ENCODE measurements at places on chromosomes 2 and 18.

GRCh38 chr18:839224-840022, 27.4 kb upstream of the YES1 start:
- DNase-seq: peak; percentile 62

DNA sequence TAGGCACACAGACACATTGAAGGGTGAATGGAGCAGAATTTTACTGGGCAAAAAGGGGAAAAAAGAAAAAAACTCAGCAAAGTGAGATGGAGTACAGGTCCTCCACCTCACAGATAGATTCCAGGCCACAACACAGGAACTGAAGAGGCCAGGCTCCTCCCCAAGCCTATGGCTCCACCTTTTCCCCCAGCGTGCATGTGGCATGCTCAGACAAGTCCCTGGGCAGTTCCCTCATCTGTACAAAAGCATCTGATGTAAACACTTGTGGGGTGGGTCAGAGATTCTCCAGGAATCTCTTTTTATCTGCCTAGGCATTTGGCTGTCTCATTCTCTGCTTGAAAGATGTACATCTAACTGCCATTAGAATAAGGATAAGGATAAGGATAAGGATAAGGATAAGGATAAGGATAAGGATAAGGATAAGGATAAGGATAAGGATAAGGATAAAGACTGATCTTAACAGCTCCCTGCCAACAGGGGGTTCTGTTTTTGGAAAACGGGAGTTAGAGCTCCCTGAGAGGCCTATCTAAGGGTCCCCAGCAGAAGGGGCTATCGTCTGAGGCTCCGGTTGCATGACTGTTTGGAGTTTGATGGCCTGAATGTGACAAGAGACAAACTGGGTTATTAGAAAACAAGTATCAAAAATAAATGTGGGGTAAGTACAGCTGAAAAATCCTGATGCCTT, 17.2 kb upstream of the ASXL3 start:
- no peak for DNase-seq

- no peak for DNase-seq
Measured at GRCh38 chr2:125398738-125399524, 1257.0 kb upstream of the GYPC start.

- DNase-seq: no peak
Measured at GRCh38 chr2:52668724-52669123, 1098.9 kb upstream of the CHAC2 start.

- no peak for DNase-seq
Measured at GRCh38 chr2:31333046-31333445, 81.5 kb downstream of the XDH start.

- no peak for DNase-seq
Measured at GRCh38 chr18:3319894-3320454, 58.0 kb downstream of the MYL12B start.

- no peak for DNase-seq
Measured at GRCh38 chr2:45684756-45685155, 33.3 kb downstream of the PRKCE start.

DNA sequence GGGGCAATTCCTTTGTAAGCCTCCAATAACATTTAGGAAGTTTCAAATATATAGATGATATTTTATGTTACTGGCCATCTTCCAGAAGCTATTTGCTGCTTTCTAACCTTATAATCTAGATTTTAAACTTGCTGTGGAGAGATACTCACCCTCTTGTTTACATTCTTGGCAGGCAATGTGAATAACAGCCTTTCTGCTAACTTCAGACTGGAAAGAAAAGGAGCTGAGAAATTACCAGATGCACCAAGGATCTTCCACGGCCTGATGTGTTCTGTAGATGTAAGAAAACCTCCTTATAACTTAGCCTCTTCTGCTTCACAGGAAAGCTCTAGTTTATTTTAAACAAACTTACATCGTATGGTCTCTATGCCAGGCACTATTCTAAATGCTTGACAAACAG, 16.7 kb downstream of the REG1B start:
- DNase-seq: no peak

- no peak for DNase-seq
Measured at GRCh38 chr2:102783506-102784183, 21.8 kb downstream of the TMEM182 start.

GRCh38 chr2:234606896-234607295, 110.0 kb upstream of the ARL4C start:
- DNase-seq: no peak

DNA sequence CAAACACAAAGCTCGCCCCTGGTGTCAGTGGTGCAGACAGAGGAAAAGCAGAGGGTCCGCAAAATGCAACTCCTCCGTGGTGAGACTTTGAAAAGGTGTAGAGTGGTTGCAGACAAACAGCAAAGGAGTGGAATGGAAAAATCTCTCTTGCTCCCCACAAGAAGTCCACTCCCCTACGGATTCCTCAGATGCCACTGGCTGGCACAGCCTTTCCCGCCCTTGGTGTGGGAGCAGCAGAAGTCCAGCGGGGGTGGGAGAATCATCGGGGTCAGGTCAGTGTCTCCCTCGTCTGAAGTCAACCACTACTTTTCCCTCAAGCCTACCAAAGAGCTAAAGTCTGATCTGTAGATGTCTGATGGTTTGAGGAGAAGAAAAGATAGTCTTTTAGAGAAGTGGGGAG, 22.3 kb upstream of the B3GNT7 start:
- DNase-seq: no peak

DNA sequence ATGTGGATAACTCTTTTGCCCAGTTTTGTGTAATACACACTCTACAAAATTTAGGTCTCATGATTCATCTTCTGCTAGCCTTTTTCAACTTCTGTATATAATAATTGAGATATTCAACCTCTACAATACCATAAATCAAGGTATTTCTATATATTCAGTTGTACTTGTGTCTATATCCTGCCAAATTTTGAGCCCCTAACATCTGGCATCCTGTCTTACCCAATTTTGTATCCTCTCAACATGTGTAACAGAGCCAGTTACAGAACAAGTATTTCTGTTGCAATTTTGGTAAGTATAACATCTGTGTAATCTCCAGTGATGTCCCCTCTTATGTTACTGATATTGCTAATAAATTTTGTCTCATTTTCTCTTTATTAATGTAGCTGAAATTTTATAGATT, 145.8 kb downstream of the TRIB2 start:
- no peak for DNase-seq

- no peak for DNase-seq
Measured at GRCh38 chr2:239870276-239870675, 154.9 kb downstream of the NDUFA10 start.

GRCh38 chr18:67478249-67478648, 38.3 kb downstream of the DSEL start:
- DNase-seq: no peak

GRCh38 chr2:133124446-133124845, 443.8 kb downstream of the NCKAP5 start:
- DNase-seq: no peak

DNA sequence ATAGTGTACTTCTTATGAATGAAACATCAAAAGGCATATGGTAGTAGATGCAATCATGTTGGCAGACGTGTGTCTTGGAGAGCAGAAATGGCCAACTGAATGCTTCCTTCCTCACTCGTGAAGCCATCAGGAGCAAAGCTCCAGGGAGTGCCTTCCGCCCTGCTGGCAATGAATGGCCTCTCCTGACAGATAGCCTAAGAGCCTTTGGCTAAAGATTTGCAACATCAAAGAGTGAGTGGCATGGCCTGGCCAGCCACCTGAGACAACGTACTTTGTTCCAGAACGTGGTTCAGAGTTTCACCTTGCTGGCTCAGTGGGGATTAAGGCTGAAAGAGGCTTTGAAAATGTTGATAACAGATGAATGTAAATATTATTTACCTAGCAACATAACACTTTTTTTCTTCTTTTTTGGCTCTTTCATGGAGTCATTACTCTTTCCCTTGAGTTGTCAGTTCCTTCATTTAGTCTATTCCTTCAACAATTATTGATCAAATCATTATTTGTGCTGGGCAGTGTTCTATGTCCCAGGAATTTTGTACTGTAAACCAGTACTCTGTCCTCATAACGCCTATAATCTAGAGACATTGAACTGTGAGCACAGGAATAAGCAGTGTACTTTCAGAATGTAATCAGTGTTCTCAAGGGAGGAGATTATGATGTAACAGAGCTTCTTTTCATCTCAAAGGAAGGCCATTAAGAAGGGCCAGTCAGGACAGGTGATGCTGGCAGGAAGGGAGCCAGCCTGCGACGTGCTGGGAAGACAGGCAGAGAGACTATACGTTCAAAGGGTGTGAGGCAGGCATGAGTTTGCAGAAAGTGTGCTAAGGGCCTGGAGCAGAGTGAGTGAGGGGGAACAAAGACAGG, 59.4 kb upstream of the SH3RF3 start:
- DNase-seq: no peak

- no peak for DNase-seq
Measured at GRCh38 chr2:14535156-14535555, 97.4 kb upstream of the LRATD1 start.

- DNase-seq: no peak
Measured at GRCh38 chr2:176172895-176173566, 15.4 kb upstream of the HOXD1 start.

GRCh38 chr2:33320573-33320972, 155.9 kb upstream of the RASGRP3 start:
- DNase-seq: no peak

GRCh38 chr2:91748902-91749301, 3057.4 kb downstream of the RPIA start:
- no peak for DNase-seq

GRCh38 chr2:30110773-30111172, 36.0 kb upstream of the YPEL5 start:
- no peak for DNase-seq

Measured in effector memory CD4-positive, alpha-beta T cell (primary cell).